ENCODE measurements at places on chromosomes 2 and 18.
A peak's percentile ranks its signal among the peaks of the same experiment; 100 is the strongest.

- DNase-seq: no peak
Observed at GRCh38 chr2:134190807-134191203, 63.1 kb upstream of the MGAT5 start.

DNA sequence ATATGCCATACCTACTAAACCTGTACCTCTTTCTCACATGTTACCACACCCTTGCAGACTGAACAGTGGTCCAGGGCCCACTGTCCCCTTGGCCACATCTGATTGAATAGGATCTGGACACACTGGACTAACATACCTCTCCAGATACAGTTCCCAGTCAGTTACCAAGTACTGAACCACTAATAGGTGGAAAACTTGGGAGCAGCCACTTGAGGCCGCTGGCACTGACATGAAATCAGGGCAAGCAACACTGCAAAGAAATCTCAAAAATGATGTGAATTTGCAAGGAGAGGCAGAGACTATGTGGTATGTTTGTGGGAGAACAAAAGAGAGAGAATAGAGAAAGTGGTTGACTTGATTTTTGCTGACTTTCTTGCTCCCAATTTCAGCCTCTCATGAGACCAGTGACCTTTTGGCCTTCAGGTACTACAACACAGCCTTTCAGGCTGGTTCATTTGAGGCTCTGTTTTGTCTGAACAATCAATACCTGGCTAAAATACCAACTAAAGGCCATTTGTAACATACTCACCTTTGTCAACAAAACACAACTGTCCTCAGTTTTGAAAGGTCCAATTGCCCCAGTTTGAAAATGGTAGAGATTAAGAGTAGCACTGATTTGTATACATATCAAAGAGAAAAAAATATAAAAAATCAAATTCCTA lies 7.8 kb downstream of the GRB14 start:
- no peak for DNase-seq

DNA sequence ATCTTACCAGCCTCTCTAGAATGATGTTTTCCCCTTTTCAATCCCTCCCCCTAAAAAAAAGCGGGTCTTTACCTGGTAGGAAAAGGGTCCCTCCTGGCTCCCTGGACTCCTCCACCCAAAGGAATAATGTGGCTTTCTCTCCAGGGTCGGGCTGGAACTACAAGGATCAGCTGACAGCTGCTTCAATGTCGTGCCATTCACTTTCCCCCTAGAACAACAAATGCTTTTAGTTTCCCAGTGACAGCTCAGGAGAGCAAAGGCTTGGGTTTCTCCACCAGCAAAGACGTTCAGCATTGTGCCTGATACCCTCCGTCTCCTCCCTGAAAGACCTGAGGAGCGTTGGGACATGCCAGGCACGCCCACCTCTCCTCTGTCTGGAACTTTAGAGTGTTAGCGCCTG lies 173.8 kb upstream of the SIX3 start:
- DNase-seq: no peak

- DNase-seq: no peak
Observed at GRCh38 chr2:28387082-28387960, 5.3 kb upstream of the FOSL2 start.

- DNase-seq: no peak
Observed at GRCh38 chr2:38129987-38130386, 54.0 kb upstream of the CYP1B1 start.

DNA sequence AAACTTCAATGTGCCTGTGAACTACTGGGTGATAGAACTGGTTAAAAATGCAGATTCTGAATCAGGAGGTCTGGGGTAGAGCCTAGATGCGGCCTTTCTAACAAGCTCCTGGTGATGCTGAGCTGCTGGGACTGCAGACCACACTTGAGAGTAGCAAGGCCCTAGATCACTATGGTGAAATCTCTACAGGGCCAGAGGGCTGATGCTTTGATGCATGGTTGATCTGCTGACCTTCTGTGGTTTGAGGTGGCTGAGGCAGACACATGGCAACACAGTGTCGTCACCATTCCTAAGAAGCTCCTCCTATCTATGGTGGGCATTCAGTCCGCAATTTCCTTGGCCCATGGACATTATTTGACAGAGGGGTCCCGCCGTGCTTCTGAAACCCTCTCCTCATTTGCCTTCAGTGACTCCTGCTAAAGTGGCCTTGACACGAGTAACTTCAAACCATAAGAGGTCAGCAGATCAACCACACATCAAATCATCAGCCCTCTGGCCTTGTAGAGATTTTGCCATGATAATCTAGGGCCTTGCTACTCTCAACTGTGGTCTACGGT lies 19.8 kb downstream of the CCDC68 start:
- no peak for DNase-seq

- no peak for DNase-seq
Observed at GRCh38 chr2:148646231-148646559, 1.6 kb downstream of the EPC2 start.

GRCh38 chr2:30710016-30710415 lies 97.2 kb downstream of the CAPN13 start:
- no peak for DNase-seq

DNA sequence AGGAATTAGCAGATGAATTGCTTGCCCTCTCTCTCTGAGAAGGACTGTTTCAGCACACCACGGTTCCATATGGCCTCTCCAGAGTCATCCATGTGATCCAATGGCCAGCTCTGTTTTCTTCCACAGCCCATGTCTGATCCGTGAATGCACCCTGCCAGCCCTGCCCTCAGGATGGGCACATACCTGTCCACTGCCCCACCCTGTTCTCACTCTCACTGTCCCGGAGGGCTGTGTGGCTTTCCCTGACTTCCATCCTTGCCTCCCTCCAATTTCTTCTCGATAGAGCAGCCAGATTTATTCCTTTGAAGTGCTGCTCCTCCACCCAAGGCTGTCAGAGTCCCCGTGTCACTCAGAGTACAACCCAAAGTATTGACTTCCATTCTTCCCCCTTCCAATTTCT lies 343.1 kb downstream of the TGIF1 start:
- no peak for DNase-seq

GRCh38 chr2:201235860-201236811 lies 24.2 kb upstream of the CASP8 start:
- DNase-seq: peak; percentile 83

- no peak for DNase-seq
Observed at GRCh38 chr18:79570266-79571201, 109.1 kb upstream of the CTDP1 start.

- no peak for DNase-seq
Observed at GRCh38 chr18:42891705-42892104, 223.8 kb downstream of the RIT2 start.

- no peak for DNase-seq
Observed at GRCh38 chr18:13868501-13869271, 44.7 kb downstream of the MC5R start.

DNA sequence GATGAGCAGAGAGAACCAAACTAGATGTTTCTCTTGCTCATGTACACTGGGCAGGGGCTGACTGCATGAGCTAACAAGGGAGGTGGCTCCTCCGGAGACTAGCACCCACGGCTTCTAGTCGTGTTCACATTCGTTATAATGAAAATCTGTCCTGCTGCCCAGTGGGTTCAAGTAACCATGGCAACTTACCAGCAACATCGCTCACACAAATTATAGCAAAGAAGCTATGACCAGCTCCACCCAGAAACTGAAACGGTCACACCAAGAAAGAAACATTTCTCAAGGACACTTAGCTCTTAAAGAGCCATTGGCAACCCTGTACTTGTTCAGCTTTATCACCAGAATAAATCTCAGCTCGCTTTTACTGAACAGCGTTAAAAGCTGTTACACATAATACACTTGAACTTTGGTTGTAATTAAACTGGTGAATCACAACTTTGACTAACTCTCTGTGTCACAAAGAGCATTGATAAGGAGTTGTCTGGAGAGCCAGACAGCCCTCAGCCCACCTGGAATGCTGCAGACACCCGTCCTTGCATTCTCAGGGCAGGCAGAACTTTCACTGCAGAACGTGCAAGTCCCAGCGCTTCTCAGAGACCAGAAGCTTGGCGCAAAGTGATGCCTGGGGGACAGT lies 141.2 kb downstream of the PID1 start:
- DNase-seq: no peak

GRCh38 chr2:232926431-232926939 lies 56.4 kb downstream of the SNORC start:
- no peak for DNase-seq

DNA sequence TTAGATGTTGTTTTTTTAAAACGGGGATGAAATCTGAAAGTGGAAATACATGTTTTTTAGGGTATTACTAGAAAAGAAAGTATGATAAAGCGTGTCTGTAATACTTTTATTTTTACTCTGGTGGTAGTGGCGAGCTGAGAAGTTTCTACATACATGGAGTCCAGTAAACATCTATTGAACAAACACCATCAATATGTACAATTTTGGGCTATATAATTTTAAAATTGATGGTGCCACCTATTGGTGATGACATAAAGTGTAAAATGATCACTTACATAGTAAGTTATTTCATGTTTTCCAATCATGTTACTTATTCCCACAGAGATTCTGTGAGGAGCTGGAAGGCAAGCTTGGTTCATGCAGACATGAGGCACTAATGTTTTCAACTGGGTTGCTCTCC lies 31.5 kb upstream of the NFE2L2 start:
- no peak for DNase-seq

DNA sequence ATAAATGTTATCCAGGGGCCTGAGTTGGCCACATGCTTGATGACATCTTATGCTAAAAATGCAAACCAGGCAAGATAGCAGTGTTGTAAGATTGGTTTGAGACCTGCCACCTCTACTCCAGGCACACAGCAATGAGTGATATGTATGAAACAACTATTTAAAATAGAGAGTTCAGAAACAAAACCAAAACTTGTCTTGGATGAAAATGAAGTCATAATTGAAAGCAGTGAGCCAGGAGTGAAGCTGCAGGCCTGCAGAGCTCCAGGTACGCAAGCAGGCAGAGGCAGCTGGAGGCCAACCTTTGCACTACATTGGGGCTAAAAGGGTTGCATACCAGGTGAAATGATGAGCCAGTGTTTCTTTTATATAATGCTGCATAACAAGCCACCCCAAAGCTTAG lies 89.2 kb upstream of the SPATS2L start:
- DNase-seq: no peak

GRCh38 chr18:10247021-10247741 lies 207.3 kb upstream of the APCDD1 start:
- DNase-seq: no peak

DNA sequence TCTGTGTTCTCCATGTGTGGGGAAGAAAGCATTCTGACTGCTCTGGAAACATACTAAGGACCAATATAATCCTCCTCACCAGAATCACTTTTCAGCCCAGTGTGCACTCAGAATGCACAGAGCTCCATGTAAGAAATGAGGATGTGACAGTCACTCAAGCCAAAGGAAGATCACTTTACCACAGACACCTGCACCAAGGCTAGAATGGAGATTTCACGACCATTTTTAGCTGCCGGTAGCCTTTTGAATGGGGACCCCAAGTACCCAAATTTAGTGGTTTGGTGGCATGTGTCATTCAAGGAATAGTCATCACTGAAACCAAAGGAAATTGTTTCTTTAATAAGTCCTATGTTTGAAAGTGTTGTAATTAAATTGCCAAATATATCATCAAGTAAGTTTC lies 613.2 kb upstream of the ACVR2A start:
- DNase-seq: no peak

DNA sequence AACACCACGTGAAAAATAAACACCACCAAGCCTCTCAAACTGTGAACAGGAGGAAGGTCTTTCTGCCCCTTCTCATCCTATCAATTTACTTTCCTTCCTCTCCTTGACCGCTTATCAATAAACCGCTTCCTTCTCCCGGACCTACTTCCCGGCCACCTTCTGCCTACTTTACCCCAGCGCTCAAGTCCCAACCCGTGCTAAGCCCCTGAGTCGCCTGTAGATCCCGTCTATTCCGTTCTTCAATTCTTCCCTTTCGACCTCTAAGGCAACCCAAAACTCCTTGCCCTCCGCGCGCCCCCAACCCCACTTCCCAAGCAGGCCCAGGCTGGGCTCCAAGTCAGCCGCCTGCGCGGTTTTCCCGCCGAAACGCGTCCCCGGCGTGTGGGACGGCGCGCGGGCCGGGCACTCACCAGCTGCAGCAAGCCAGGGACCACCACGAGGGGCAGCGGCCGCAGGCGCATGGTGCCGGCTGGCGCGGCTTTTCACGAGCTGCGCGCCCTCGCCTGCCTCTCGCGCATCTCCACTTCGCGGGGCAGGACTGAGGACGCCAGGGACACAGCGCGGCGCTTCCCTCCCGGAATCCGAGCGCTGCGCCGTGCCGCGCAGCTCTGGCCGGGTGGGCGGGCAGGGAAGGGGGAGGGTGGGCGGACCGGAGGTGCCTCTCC lies at the start of gene NXPH2:
TSS of gene NXPH2 (minus strand) at position 610 of the 665 bp plus-strand sequence. CDS start at position 461, 149 bp downstream.
- no peak for DNase-seq

DNA sequence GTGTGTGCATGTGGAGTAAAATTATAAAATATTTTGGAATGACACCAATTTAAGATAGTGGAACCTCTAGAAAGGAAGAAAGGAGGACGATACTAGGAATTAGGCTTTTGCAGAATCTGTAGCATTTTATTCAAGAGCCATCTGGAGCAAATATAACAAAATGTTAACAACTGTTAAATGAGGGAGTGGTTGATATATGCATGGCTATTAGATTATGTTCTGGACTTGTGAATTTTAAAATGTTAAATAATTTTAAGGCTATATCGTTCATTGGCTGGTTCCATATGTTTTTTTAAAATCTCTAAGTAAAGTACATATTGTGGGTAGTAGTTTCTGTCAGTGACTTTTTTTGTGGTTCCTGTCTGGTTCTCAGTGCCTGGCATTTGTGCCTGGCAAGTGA lies 123.2 kb downstream of the PKP4 start:
- DNase-seq: no peak

- no peak for DNase-seq
Observed at GRCh38 chr18:13527730-13528129, 198.6 kb downstream of the FAM210A start.

- no peak for DNase-seq
Observed at GRCh38 chr2:207571370-207571769, 41.6 kb downstream of the CREB1 start.

DNA sequence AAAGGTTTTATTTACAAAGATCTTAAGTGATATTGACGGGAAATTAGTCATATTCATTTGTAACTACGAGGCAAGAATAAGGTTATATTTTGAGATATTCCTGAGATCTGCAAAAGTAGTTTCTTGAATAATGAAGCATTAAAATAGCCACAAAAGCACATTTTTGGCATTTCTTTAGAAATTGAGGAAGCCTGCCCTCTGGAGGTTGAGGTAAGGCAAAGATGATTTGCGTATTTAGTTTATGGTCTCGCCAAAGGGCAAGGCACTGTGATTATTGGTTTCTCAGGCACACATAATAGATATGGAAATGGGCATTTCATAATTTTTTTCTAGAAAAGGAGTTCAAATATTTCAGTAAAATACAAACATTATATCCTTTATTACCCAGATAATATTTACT lies 143.7 kb upstream of the RPRM start:
- DNase-seq: no peak

GRCh38 chr2:224412141-224413015 lies 10.5 kb upstream of the FAM124B start:
- no peak for DNase-seq

DNA sequence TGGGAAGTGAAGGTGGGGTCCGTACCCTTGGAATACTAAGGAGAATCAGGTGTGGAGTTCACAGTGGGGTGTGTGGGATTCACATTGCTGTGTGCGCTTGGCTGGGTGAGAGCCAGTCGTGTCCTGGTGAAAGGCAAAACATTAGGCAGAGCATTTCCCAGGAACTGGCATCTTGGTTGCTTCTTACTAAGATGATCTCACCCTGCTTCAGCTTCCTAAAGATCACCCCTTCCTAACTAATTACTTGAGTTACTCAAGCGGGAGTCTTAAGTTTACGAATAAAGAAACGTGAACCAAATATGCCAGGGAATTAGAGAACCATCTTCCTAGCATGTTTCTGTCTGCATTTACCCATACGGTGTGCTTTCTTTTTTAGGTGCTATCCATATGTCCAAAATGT lies 122.9 kb downstream of the NCK2 start:
- no peak for DNase-seq

GRCh38 chr18:74294526-74294925 lies 2.8 kb upstream of the CYB5A start:
- no peak for DNase-seq
